ENCODE measurements at places on chromosomes 1 and 21. TPM values are rescaled to one million over a fixed set of nuclear protein-coding genes. Genes with fewer than 3 reads are reported as not detected.

Gene OR2M3
- not detected for total RNA-seq

Gene LRRC8B
- 18.0 TPM for total RNA-seq

Gene ST6GALNAC5
- total RNA-seq, result not detected

Gene IL20
- 0.31 TPM for total RNA-seq

Gene MAB21L3
- total RNA-seq, result not detected

Gene LDLRAD2
- not detected for total RNA-seq

Gene GUCA2A
- not detected for total RNA-seq

Gene FCRLB
- total RNA-seq, result 0.10 TPM

Gene FALEC
- not detected for total RNA-seq

Gene ANGPTL7
- total RNA-seq, result not detected

Gene PTGFRN
- 24.0 TPM for total RNA-seq

Gene CFHR2
- total RNA-seq, result not detected

Gene HAPLN2
- 0.40 TPM for total RNA-seq

Gene RPTN
- total RNA-seq, result not detected

Gene OLFML3
- total RNA-seq, result 0.10 TPM

Gene CD101
- total RNA-seq, result 1.1 TPM

Gene TMEM39B
- 17.2 TPM for total RNA-seq

Gene SAMD13
- total RNA-seq, result 0.36 TPM

Gene TAF5L
- 10.3 TPM for total RNA-seq

Gene KCNK2
- total RNA-seq, result not detected

Gene MOV10
- 46.0 TPM for total RNA-seq

Gene PCSK9
- not detected for total RNA-seq

Gene HTR6
- 0.37 TPM for total RNA-seq

Gene DNALI1
- total RNA-seq, result not detected

Gene DIO1
- total RNA-seq, result not detected

Gene ITPKB
- total RNA-seq, result 40.3 TPM

Gene LEFTY2
- total RNA-seq, result 0.10 TPM

Gene TNNI3K
- total RNA-seq, result not detected

Gene FAM72D
- 34.7 TPM for total RNA-seq

Gene CLDN8
- not detected for total RNA-seq

Gene CRYBG2
- total RNA-seq, result 0.72 TPM

Gene G0S2
- total RNA-seq, result 139 TPM

Gene PTAFR
- total RNA-seq, result 0.07 TPM

Gene MFSD2A
- 4.5 TPM for total RNA-seq

Gene DCLRE1B
- 18.3 TPM for total RNA-seq

Gene VAV3
- 1.3 TPM for total RNA-seq

Gene GADD45A
- total RNA-seq, result 48.3 TPM

Gene LDLRAD1
- not detected for total RNA-seq

Gene TENT5C
- total RNA-seq, result 11.2 TPM

Gene KIF14
- total RNA-seq, result 16.9 TPM

Gene FAM177B
- not detected for total RNA-seq

Gene DNASE2B
- not detected for total RNA-seq

Gene FABP3
- total RNA-seq, result not detected

Gene IRF6
- 0.48 TPM for total RNA-seq

Gene B4GALT3
- 45.7 TPM for total RNA-seq

Gene LENEP
- total RNA-seq, result 0.99 TPM

Gene CTSS
- 37.7 TPM for total RNA-seq

Gene TXLNA
- total RNA-seq, result 86.2 TPM

Gene VWA5B1
- total RNA-seq, result not detected

Gene DCDC2B
- total RNA-seq, result not detected

Gene CYP4Z1
- not detected for total RNA-seq

Gene TACSTD2
- total RNA-seq, result not detected
